Glomerular endothelial cell (primary cell): ENCODE measurements at places on chromosomes 12 and 14. TPM values are rescaled to one million over a fixed set of nuclear protein-coding genes. Genes with fewer than 3 reads are reported as not detected.

GRCh38 chr12:1794440-1795090 is 25.8 kb upstream of the LRTM2 start:
- DNase-seq: no peak

- no peak for DNase-seq
Measured at GRCh38 chr14:51807356-51807755, 53.1 kb upstream of the GNG2 start.

GRCh38 chr12:11863478-11863906 is 207.2 kb upstream of the BCL2L14 start:
- DNase-seq: no peak

DNA sequence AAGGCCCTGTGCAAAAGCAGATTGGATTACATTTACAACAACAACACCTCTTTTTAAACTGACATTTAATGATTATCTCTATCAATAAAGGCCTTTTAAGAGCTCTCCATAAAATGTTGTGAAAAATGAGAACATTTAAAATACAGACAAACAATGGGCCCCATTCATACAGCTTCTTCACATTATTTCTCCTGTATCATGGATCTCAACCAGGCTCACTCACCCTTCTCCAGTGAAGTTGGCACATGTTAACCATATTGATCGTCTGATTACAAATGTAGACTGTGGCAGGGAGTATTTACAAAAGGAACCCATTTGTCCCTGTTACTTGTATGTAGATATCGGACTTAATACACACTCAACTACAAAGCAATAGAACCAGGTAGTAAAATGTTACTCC is 220.2 kb upstream of the BTG1 start:
- DNase-seq: no peak

- DNase-seq: no peak
Measured at GRCh38 chr12:62263232-62263631, 3.0 kb downstream of the USP15 start.

DNA sequence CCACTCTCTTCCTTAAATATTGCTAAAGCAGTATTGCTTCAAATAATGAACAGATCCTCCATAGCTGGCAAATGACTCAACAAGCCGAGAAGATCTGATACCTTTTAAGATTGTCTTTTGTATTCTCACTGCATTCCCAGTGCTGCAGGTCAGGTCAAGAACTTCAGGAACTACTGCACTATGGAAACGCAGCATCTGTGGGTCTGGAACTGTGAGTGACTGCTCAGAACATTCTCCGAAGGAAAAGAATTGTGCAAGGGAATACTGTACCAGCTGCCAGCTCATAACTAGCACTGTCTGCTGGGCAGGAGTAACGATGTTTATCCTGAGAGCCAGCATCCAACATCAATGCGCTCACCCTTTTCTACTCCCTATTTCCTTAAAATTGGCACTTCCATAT is 348.0 kb upstream of the SOX5 start:
- no peak for DNase-seq

GRCh38 chr12:15033029-15033428 is 60.2 kb downstream of the PDE6H start:
- no peak for DNase-seq

DNA sequence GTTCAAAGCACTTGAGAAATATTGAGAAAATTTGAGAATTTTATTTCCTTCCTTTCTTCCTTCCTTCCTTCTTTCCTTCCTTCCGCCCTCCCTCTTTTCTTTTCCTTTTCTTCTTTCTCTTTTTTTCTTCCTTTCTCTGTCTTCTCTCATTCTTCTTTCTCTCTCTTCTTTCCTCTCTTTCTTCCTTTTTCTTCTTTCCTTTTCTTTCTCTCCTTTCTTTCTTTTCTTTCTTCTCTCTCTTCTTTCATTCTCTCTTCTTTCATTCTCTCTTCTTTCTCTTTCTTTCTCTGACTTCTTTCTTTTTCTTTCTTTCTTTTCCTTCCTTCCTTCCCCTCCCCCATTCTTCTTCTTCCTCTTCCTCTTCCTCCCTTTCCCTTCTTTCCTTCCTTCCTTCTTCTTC is 44.9 kb downstream of the CD163L1 start:
- DNase-seq: no peak

DNA sequence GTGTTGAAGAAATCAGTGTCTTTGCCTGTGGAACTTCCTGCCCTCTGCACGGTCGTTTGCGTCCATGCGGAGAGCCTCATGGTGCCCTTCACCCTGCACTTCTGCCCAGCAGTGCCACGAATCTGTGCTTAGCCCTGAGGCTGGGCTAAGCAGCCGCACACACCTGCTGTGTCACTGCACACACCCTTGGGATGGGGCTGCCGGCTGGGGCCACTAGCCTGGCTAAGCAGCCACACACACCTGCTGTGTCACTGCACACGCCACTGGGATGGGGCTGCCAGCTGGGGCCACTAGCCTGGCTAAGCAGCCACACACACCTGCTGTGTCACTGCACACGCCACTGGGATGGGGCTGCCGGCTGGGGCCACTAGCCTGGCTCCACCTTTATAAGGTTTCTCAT is 188.5 kb downstream of the KIF26A start:
- DNase-seq: no peak

- DNase-seq: no peak
Measured at GRCh38 chr12:104353012-104353981, 49.8 kb downstream of the EID3 start.

DNA sequence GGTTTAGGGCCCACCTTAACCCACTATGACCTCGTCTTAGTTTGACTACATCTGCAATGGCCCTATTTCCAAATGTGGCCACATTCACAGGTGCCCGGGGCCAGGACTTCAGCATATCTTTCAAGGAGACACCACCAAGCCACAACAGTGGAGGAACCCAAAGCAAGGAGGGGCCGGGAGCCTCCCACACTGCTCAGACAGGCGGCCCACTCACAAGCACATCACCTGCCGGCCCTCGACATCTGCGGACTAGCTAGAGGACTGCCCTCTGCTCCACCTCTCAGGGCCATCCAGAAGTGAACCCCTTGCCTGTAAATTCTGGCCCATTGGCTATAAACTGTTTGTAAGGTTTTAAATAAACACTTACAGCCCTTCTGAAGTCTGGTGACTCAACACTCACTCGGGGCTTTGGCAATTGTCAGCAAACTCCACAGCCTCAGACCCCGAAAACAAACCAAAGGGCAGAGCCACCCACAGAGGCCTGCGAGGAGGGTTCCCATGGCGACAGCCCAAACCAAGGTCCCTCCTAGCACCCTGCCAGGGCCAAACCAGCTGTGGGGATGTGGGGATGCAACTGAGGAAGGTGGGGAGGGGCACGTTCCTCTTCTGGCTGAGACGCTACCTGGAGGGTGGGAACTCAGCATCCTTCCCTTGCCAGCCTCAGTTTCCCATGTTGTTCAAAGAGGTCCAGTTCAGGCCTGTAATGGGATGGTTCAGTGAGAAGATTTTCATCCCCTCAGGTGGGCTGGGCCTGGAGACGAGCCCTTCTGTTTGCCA is 95.8 kb downstream of the DICER1 start:
- DNase-seq: no peak

ATF1 gene
- total RNA-seq: 13.5 and 15.8 TPM in 2 replicates

ACSM4 gene
- total RNA-seq: not detected in 2 replicates

BATF gene
- not detected in 2 replicates for total RNA-seq

CD69 gene
- total RNA-seq: 16.9 and 32.5 TPM in 2 replicates

SCARB1 gene
- total RNA-seq: 32.4 and 35.2 TPM in 2 replicates
